ENCODE measurements at places on chromosomes 12 and 14.
A peak's percentile ranks its signal among the peaks of the same experiment; 100 is the strongest.

- no peak for DNase-seq
Measured at GRCh38 chr12:88310666-88311065, 168.6 kb downstream of the TMTC3 start.

DNA sequence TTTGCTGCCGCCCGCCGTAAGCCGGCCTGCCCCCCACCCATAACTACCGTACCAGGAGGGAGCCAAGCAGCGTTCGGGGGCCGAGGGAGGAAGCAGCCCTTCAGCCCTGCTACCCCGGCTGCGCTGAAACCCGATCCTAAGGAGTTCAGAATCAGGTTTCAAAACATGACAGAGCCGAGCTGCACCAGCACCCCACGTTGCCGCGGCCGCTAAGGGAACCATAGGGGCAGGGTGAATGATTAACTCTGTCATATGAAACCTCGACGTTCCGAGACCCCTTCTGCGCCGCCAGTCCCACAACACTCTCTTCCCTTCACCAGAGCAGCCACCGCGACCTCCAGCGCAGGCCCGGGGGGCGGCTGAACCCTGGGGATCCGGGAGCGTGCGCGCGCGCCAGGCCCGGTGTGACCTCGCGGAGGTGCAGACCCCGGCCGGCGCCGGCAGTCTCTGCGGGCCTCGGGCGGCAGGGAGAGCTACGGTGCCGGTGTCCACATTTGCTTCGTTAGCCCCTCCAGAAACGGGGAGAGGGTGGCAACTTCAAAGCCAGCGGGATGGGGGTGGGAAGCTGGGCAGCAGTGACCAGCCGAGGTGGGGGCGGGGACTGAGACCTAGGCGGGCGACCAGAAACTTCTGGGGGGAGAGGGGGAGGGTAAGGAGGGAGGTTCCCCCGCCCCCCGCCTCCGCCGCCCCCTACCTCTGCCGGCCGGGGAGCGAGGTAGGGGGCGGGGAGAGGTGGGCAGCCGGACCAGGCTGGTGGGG, 1.6 kb downstream of the SIX4 start:
- peak; percentile 30 for DNase-seq

GRCh38 chr14:61472011-61472672, 150.8 kb downstream of the PRKCH start:
- DNase-seq = no peak

DNA sequence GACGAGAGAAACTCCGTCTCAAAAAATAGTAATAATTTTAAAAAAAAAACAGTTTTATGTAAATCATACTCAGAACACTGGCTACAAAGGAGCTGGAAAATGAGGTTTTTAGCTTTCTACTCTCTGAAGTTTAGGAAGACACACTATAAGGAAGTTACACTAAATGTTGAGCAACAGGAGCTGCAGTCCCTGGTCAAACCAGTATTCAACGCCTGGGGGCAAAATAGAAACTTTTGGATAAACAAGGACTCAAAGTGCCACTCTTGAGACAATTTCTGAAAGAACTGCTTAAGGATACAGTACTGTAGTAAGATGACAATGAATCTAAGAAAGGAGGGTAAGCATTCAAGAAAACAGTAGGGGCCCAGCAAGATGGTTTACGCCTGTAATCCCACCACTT, 29.3 kb downstream of the ACTR6 start:
- no peak for DNase-seq

GRCh38 chr14:33908540-33909223, 42.2 kb downstream of the EGLN3 start:
- no peak for DNase-seq

- DNase-seq = no peak
Measured at GRCh38 chr12:53991077-53991460, 6.1 kb downstream of the HOXC10 start.

GRCh38 chr12:6664902-6665301, 2.0 kb upstream of the ING4 start:
- no peak for DNase-seq

GRCh38 chr12:94190623-94191022, 42.2 kb downstream of the PLXNC1 start:
- no peak for DNase-seq

GRCh38 chr14:69863083-69863482, 16.1 kb upstream of the SMOC1 start:
- no peak for DNase-seq

- DNase-seq = no peak
Measured at GRCh38 chr14:81298911-81299310, 78.2 kb upstream of the GTF2A1 start.
